ENCODE measurements at places on chromosomes 5 and 9.

DNA sequence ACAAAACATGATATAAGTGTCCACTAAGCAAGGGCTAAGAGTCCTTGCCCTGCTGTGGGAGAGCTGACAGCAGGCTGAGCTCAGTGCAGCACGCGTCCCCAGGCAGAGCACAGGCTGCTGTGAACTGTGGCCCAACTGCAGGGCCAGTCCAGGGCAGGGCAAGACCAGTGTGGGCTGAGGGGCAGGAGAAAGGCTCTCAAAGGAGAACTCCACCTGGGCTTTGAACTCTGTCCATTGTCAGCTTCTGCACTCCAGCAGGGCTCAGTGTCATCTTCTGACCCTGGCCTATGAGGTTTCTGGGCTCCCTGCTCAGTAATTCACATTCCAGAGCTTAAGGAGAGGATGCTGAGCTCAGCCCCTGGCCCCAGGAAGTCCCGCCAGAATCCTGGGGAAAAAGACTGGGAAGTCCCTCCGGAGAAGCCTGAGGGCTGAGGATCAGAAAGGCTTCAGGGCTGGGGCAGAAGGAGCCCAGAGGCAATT, 37.4 kb downstream of the LHFPL2 start:
- DNase-seq: no peak

- no peak for DNase-seq
These were observed 146.5 kb downstream of the FANCC start for GRCh38 chr9:95171001-95171400.

DNA sequence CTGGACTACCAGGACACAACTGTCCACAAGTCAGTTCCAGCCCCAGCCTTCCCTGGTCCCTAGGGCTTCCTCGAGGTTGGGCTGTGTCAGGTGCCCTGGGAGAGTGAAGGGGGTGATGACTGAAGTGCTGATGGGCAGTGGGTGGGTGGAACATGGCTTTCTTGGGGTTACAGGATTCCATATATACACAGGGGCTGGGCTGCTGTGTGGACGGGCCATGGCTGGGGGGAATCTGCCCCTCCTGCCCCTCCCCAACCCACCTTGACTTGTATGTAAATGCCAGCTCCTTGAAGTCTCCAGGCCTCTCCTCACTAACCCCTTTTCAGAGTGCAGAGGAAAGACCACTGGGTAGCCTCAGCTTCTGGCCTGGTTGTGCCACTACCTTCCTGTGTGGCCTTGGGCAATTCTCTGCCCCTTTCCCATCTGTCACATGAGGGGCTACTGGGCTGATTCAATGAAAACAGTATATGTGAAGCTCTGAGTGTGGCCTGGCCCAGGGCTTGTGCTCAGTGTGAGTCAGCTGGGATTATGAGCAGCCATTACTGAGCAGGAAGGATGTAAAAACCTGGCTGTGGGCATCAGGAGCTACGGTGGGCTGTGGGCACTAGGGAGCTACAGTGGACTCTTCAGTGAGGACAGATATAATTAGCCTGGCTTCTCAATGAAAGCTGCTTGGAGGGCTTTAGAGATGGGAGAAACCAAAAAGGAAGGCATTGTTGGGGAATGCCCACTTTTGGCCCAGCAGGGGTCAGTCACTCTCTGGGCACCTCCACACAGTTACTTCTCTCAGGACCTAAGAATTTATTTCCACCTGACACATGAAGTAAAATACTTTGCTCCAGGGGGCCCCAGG, 23.3 kb downstream of the PITX1 start:
- no peak for DNase-seq

DNA sequence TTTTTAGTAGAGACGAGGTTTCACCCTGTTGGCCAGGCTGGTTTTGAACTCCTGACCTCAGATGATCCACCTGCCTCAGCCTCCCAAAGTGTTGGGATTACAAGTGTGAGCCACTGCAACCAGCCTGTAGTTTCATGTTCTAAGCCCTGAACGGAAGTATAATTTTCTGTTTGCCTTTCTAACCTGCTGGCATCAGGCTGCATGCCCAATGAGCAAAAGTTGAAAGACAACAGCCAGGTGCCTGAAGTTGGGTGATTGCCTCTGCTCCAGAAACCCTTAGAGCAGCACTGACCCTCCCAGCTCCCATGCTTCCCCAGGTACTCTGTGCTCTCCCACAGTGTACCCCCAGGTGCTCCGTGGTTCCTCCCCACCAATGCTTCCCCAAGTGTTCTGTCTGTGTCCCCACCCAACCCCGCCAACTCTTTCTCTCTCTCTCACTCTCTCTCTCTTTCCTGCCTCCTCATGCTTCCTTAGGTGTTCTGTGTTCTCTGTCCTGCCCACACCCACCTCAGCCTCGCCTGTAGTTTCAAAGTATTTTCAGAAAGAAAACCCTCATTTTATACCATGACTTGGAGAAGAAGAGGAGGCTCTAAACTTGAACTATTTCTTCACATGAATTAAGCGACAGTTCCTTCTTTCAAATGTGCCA, 145.3 kb downstream of the SNCAIP start:
- no peak for DNase-seq

- DNase-seq: no peak
These were observed 18.0 kb downstream of the BARX1 start for GRCh38 chr9:93937193-93937592.

GRCh38 chr9:19122490-19123042, 4.7 kb downstream of the PLIN2 start:
- DNase-seq: no peak

DNA sequence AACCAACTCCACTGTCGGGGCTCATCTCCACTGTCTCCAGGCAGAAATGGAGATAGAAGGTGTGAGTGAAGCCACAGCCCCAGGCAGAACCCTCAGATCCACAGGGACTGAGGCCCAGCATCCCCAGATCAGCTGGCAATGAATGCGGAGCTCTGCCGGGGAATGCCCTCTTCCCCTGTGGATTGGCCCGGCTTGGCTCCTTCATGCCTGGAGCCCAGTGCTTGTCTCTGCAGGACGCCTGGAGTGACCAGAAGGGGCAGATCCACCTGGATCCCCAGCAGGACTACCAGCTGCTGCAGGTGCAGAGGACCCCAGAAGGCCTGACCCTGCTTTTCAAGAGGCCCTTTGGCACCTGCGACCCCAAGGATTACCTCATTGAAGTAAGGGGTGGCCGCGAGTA, 3.5 kb downstream of the DBH start:
- no peak for DNase-seq
